ENCODE measurements at places on chromosomes 1 and 21. TPM values are rescaled to one million over a fixed set of nuclear protein-coding genes. Genes with fewer than 3 reads are reported as not detected.

The PPIE gene
- total RNA-seq: 53.6 TPM

The TRPM2 gene
- 1.1 TPM for total RNA-seq

The PARS2 gene
- total RNA-seq: 5.9 TPM

The COL18A1 gene
- 30.0 TPM for total RNA-seq

The ZBTB8B gene
- total RNA-seq: under 0.01 TPM

The PGLYRP3 gene
- total RNA-seq: not detected

The TEX38 gene
- total RNA-seq: not detected

The LCE1F gene
- total RNA-seq: 0.42 TPM

The PGLYRP4 gene
- 0.27 TPM for total RNA-seq

The ZNF326 gene
- 16.6 TPM for total RNA-seq

The CADM3 gene
- not detected for total RNA-seq

The VHLL gene
- total RNA-seq: not detected

The FMOD gene
- 0.54 TPM for total RNA-seq

The MYBPHL gene
- total RNA-seq: 1.1 TPM

The TYW3 gene
- total RNA-seq: 21.8 TPM

The LCE1C gene
- 3.5 TPM for total RNA-seq

DNA sequence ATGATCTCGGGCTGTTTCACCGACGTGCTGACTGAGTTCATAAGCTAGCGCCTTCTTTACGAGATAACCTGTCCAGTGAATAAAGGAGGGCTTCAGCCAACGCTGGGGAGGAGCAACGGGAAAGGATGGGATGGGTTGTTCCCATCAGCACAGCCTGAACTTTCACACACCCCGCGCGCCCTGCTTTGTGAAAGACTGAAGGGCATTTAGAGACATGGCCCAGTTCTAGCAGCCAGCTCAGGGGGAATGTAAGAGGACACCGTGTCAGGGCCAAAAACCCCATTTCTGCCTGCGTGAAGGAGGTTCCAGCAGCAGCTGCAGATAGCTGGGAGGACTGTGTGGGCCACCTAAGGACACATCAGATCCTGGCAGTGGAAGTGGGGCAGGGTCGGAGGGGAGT lies 255.1 kb upstream of the RAB4A start:
- no peak for DNase-seq

DNA sequence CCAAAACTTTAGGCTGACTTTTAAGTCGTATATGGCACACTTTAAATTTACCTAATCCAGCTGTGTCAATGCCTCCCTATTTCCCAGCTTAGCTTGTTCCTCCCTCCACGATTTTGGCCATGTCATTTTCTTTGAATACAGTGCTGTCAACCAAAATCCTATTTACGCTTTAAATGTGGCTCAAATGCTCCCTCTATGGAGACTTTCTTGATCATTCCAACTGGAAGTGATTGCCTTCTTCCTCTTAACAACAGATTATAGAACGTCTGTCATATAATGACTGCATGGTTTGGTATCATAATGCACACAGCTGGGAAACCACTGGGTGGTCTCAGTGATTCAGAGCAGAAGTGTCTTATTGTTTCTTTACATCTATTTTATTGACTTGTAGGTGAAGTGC lies 18.9 kb upstream of the BATF3 start:
- DNase-seq: no peak

DNA sequence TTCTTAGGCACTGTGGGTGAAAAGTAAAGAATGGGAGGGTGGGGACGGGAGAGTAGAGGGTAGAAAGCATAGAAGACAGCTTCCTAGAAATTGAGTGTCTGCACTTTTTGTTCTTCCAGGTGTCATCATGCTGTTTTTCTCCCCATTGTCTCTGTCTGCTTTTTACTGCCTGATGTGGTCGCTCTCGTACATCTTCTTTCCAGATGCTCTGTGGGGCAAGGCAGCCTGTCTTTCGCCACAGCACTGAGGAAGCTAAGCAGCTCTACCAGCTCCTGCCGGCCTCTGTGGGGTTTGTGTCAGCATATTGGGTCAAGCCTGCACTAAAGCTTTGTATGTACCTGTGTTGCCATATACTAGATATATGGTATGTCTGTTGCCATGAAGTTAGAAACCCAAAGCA lies 13.2 kb downstream of the TMEM269 start:
- DNase-seq: no peak

DNA sequence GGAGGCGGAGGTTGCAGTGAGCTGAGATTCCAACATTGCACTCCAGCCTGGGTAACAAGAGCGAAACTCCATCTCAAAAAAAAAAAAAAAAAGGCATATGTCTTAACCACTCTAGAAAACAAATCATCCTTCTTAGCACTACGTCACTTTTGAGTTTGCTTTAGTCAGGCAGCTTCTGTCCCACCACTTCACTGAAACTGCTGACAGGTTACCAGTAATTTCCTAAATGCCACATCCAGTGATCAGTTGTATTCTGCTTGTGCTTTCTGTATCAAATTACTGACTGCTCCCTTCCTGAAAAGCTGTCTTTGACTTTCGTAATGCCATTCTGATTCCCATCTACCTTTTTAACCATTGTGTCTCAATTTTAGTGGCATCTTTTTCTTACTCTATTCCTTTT lies 21.7 kb downstream of the RCOR3 start:
- DNase-seq: no peak

DNA sequence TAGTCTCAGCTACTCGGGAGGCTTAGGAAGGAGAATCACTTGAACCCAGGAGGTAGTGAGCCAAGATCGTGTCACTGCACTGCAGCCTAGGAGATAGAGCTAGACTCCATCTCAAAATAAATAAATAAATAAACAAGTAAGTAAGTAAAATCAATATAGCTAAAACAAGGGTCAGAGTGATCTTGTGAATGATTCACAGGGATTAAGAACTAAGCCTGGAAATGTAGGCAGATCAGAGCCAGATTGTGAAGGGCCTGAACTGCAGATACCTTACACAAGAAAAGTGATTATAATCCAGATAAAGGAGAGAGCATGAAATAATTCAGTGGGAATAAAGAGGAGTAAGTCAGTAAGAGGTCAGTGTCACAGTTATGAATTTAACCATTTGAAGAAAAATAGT lies 41.5 kb downstream of the COP1 start:
- no peak for DNase-seq

GRCh38 chr1:41806472-41807155 lies 112.1 kb downstream of the HIVEP3 start:
- DNase-seq: no peak

DNA sequence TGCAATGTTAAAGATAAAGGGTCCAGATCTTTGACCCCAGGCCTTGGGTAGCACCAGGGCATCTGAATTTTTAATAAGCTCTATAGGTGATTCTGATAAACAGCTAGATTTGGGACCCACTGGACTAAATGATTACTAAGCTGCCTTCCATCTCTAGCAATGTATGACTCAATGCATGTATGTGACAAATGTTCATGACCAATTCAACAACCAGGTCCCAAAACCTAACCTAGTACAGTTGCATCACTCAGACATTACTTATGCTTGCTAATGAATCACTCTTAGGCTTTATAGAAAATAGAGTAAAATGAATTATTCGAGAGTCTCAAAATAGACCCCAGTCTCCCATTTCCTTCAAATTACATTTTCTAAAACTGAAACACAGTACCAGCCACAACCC lies 35.5 kb downstream of the RCAN1 start:
- DNase-seq: peak; percentile 27

DNA sequence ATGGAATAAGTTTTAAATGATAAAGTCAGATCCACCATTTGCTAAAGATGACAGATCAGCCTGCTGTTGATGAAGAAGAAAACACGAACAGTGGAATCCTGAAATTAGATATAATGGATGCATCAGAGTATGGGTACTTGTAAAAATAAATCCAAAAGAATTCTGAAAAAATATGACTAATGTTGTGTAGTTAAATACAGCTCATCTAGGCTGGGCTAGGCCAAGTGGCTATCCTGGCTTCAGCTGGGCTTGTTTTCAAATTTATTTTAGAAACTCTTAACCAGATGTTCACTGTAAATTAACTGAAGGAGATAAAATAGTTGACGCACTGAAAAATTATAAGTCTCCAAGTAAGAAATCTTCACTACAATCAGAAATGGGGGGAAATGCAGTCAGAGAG lies 7.4 kb upstream of the RGS2 start:
- DNase-seq: no peak

- DNase-seq: no peak
Observed at GRCh38 chr1:230081751-230082150, 14.7 kb downstream of the GALNT2 start.

- DNase-seq: no peak
Observed at GRCh38 chr1:225712391-225712790, 59.5 kb upstream of the ENAH start.

DNA sequence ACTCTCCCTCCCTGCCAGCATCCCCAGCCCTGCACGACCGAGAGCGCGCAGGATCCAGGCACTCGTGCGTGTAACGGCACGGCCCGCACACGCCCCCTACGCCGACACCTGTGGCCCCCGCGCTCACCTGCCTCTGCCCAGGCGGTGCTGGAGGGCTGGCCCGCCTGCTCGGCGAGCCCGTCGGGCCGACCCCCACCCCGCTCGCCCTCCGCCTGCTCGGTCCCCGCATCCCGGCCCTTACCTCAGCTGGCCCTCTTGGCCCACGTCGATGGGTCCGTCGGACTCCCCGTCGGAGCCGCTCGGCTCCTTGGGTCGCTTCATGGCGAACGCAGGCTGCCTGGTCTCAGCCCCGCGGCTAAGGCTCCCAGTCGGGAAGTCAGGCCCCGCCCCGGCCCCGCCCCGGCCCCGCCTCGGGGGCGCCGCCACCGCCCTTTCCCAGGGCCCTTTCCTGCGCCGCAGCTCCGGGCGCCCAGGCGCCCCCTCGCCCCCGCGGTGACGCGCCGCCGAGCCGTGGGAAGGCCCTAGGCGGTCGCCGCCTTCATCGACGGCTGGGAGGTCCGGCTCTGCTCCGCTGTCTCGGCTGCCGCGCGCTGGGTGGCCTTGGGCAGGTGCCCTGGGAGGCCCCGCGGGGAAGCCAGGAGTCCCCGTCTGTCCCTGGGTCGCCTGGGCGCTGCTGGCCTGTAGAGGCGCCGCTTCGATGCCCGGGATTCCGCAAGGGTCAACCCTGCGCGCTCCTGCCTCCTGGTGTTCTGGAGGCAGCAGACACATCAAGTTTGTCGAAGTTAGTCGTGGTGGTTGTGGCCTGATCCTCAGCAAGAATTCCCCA lies at the start of gene HEYL:
Gene HEYL (minus strand): TSS at position 339 of the 826 bp plus-strand sequence. CDS start 18 bp downstream, at position 321.
- no peak for DNase-seq

DNA sequence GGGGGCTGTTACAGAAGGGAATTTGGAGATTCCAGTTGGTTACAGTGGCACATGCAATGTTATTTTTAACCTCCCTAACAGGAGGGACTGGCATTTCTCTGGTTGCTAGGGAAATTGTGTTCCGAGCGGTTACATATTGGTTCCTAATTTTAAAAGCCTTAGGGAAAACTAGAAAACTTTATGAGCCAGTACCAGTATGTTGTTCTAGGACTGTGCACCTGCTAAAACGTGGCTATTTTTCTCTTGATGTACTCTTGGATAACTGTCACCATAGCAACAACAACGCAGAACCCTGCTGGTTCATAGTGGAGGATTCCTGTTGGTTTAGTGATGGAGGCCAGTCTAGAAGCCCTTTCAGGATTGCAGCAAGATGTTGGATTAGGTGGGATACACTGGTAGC lies 68.9 kb upstream of the PGBD5 start:
- no peak for DNase-seq

DNA sequence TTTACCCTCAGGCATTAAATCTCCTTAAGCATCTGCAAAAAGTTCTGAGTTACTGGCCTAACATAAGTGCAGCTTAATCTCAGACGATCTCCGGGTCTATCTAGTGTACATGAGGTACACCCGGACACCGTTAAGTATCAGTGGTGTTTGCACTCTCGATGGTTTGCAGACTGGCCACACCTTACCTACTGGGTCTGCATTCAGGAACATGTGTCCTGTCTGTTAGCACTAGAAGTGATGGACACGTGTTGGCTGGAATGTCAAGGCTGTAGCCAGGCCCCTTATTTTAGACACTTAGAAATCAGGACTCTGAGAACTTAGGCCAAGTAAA lies 783 bp upstream of the AGL start:
- DNase-seq: no peak

- no peak for DNase-seq
Observed at GRCh38 chr21:37873655-37874054, 42.6 kb downstream of the KCNJ6 start.

GRCh38 chr1:173093691-173094445 lies 43.1 kb upstream of the TNFSF18 start:
- DNase-seq: peak; percentile 32

GRCh38 chr1:29256979-29257804 lies 20.9 kb downstream of the PTPRU start:
- DNase-seq: no peak

- DNase-seq: no peak
Observed at GRCh38 chr21:28826021-28826420, 166.7 kb downstream of the LTN1 start.

DNA sequence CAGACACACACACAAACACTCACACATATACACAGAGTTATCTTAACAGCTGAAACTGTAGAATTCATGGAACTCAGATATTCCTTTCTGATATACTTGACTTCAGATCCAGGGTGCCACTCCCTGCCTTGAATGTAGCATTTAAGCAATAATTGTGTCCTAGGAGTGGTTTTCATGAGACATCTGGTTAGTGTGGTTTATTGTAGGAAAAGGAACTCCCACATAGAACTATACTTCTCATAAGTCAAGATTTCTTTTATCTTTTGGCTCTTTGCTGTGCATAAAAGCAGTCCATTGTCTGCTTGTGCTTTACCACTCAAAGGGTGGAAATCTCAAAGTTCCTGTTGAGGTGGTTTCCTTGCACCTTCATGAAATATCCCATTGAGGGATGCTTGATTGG lies 272.6 kb upstream of the SGIP1 start:
- no peak for DNase-seq

GRCh38 chr1:182783068-182783467 lies 6.5 kb upstream of the NPL start:
- no peak for DNase-seq

GRCh38 chr1:7501723-7502603 lies 269.1 kb upstream of the VAMP3 start:
- DNase-seq: no peak

DNA sequence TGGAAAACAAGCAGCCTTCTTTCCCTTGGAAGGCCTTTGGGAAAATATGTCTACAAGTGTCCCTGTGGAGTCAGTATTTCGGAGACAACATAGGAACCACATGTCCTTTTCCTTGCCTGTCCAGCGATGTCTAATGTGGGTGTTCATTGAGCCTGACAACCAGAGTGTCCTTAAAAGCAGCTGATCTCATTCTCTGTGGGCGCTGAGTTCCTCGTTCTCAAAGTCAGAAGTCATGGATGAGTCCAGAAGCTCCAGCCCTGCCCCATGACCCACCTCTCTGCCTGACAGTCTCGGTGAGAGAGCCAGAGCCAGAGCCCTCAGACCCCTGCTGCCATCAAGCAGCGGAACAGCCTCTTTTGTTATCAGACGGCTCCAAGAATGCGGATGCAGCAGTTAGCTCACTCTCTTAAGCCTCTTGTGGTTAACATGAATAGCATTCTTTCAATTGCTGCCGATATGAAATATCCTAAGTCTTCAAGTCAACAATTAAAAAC lies 329.2 kb downstream of the TGFB2 start:
- DNase-seq: peak; percentile 77

Measured in foreskin keratinocyte (primary cell).